ENCODE measurements at places on chromosomes 13 and 19. TPM values are rescaled to one million over a fixed set of nuclear protein-coding genes. Genes with fewer than 3 reads are reported as not detected.

DNA sequence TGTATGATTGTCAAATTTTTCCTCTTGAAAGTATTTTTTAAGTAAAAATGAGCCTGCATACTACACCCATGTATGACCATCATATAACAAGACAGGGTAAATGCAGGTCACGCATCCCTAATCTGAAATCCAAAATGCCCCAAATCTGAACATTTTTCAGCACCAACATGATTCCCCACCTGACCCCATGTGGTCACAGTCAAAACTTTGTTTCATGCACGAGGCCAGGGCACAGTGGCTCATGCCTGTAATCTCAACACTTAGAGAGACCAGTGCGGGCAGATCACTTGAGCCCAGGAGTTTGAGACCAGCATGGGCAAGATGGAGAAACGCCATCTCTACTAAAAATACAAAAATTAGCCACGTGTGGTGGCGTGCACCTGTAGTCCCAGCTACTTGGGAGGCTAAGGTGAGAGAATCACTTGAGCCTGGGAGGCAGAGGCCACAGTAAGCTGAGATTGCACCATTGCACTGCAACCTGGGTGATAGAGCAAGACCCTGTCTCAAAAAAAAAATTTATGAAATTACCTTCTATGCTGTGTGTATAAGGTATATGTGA lies 63.7 kb upstream of the NPAS1 start:
- no peak for DNase-seq

DNA sequence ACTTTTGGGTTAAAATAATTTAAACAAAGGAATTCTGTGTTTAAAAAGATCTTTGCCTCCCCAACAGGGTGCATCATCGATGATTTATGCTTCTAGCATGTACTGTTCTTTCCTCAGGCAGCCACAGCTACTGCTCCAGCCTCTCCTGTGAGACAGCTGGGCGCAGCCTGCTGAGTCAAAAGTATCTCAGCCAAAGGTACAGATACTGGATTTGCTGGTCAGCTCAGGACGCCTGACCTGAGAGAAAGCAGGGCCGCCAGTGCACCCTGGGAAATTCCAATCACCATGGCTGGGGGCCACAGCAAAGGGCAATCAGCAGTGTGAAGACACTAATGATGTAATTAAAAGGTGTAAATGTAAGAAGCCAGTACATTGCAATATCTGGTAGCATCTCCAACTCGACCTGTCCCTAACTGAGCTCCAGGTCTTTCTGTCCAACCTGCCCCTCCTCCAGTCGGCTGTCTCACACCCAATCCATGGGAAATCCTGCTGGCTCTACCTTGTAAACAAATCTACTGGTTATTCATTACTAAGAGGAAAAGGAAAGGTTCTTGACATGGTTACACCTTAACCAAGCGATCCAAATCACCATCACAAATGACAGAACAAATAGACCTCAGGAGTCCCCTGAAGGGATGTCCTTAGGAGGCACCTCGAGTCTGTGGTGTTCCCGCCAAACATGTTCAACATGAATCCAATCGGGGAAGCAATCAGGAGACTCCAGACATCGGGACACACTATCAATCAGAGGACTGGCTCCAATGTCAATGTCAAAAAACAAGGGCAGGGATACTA lies 7.3 kb downstream of the OPA3 start:
- peak; percentile 89 for DNase-seq

GRCh38 chr19:32357720-32358119 lies 12.3 kb downstream of the ZNF507 start:
- no peak for DNase-seq

DNA sequence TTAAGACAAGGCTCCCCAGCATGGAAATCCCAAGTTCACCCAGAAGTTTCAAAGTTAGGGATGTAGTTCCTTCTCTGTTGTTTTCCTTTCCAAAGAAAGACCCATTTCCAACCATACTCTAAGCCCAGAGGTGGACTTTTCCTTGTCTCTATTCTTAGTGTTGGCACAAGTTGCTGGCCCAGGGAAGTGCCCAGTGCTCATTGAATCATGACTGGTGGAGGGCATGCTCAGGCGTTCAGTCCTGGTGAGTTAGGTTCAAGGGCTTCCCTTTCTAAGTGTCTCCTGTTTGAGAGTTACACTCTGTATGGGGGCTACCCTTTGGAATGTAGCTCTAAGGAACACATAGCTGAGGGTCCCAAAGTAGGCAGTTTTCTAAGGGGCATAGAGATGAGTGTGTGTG lies 389.5 kb downstream of the KCNRG start:
- DNase-seq: no peak

- DNase-seq: peak; percentile 59
Observed at GRCh38 chr13:92187378-92187989, 789.1 kb downstream of the GPC5 start.

DNA sequence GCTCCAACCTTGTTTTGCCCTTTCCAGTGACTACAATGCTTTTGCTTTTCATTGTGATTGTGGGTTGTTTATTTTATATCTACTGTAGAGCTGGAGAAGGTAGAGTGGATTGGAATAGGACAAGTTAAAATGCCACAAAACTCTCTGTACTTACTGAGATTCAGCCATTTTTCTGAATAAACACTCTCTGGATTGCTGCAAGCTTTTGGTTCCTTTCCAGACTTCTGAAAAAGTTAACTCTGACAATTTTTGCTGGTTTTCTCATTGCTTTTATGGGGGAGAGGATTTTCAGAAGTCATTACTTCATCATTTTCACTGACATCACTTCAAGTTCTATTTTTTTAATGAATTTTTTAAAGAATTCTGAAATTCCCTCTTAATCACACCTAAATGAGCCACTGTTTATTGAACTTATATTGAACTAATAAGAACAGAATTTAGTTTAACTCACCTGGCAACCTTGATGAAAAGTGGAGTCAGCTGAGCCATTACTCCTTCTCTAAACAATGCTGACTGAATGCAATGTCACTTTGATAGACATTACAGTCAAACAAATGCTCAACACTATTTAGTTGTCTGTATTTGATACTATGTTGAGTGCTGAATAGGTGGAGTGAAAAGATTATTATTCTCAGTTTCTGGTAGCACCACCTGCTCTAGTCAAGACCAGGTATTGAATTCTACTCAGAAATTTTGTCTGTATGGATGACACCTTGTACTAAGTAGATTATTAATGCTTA lies 303.5 kb downstream of the DLEU7 start:
- no peak for DNase-seq

GRCh38 chr19:48469289-48469881 lies at the start of gene CYTH2:
Gene CYTH2 (plus strand): TSS chr19:48469369. CDS start chr19:48469508, 139 bp downstream.
- peak; percentile 77 for DNase-seq

DNA sequence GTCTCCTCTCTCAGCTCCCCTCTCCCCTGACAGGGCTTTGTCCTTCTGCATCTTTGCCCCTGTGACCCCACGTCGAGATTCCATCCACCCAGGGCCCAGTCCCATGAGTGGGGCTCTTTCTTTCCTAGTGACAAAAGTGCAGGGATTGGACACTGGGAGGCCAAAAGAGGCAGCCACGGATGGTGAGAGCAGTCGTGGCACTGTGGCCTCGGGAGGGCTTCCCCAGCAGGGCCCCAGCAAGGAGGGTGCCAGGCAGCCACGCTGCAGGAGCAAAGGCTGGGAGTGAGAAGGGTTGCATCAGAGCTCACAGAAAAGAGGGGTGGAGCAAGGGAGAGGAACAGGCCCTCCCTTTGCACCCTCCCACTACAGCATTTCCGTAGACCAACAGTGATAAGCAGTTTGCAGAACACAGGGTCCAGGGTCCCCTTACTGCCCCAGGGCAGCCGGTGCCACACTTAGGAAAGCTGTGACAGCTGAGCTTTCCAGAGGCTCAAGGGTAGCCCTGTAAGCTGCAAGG lies 4.9 kb downstream of the ZSCAN1 start:
- DNase-seq: no peak

GRCh38 chr19:51469162-51469561 lies 9.2 kb upstream of the CEACAM18 start:
- DNase-seq: no peak

The CATSPERD gene
- not detected for total RNA-seq

The MAG gene
- not detected for total RNA-seq

The VSTM2B gene
- not detected for total RNA-seq

The ASF1B gene
- total RNA-seq: 1.7 TPM
